ENCODE measurements at places on chromosomes 6 and 20.
A peak's percentile ranks its signal among the peaks of the same experiment; 100 is the strongest.

DNA sequence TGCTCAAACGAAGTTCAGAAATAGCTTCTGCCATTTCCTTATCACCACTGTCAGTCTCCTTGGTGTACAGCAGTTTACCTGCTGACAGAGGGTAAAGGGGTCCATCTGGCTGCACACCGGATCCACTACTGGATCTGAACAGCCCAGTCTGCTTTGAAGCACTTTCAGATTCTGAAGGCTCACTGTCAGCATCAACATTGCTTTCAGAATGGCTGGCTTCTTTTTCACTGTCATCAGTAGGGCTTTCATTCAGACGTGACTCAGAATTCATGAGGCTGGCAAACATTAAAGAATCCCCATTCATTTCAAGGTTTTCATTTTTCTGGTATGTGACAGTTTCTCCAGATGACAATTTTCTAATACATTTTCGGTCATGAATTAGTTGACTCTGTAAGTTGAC is 21.0 kb upstream of the PNISR start:
- H3K4me3 ChIP-seq, result no peak overlapping the region
- no peak overlapping the region for H3K27ac ChIP-seq
- H3K36me3 ChIP-seq, result peaks cover 38% of the 10 kb centered on the region

DNA sequence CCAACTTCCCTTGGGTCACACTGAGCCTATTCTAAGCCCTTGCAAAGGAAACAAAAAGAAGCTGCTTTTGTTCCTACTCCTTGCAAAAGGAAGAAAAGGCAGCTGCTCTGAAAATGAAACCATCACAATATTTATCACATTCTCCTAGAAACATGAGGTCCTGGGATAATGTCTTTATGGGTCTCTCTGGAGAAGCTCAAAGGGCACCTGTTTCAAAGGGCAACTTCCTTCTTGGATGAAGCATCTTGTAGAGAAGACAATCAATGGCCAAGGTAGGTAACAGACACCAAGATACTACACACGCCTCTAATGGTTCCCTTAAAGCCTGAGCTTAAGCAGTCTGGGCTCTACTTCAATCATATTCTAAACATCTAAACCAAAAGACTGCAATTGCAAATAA is 10.4 kb downstream of the ELOVL5 start:
- H3K27me3 ChIP-seq, result peaks cover 8% of the 10 kb centered on the region
- H3K4me3 ChIP-seq, result no peak overlapping the region
- peaks cover 11% of the 10 kb centered on the region for H3K36me3 ChIP-seq
- H3K27ac ChIP-seq, result peak overlapping the region; percentile 33

DNA sequence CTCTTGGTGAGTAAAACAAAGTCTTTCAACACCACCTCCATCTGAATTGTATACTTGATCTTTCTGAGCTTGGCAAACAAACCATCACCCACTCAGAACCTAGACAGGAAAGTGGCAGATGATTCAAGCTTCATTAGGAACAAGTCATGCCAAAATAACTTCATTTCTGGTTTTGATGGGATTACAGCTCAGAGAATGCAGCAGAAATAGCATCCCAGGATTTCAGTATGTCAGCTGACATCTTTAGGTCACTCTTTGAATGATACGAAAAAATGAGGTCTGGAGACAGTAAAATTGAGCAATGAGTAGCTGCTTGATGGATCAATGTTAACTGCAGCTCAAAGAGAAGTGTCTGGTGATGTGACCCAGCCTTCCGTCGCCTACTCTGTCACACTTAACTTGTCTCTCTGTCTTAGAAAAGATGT is 92.4 kb downstream of the GJA10 start:
- no peak for DNase-seq
- H3K36me3 ChIP-seq, result no peaks in the 10 kb centered on the region
- peaks cover 2% of the 10 kb centered on the region for H3K27me3 ChIP-seq
- no peak overlapping the region for H3K4me3 ChIP-seq
- no peak overlapping the region for H3K27ac ChIP-seq

DNA sequence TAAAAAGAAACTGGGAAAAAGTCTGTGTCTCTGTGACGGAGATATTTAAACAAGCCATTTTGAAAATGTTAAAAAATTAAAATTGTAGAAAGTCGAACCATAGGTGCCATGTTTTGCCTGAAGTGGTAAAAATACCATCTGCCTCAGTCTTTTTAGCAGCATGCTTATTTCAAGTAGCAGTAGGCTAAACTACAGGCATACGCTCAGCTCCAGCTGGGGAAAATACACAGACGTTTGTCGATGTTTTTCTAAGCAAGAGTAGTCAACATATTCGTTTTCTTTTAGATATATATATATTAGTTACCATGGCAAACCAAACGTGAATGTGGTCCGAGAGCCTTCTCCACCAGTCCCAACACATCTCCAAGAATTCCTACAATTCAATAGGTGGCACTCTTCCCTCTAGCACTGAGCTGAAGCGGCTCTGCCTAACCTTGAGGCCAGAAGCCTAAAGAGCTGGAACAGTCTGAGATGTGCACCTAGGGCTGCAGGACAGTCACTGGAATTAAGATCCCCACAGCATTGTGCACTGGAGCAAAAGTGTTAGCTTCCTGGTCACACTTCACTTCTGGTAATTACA is 70.2 kb upstream of the BEND3 start:
- no peaks in the 10 kb centered on the region for H3K27me3 ChIP-seq
- no peak overlapping the region for H3K4me3 ChIP-seq
- H3K36me3 ChIP-seq, result no peaks in the 10 kb centered on the region
- H3K27ac ChIP-seq, result no peak overlapping the region
- no peaks in the 10 kb centered on the region for H3K4me1 ChIP-seq
- peak; percentile 11 for DNase-seq

DNA sequence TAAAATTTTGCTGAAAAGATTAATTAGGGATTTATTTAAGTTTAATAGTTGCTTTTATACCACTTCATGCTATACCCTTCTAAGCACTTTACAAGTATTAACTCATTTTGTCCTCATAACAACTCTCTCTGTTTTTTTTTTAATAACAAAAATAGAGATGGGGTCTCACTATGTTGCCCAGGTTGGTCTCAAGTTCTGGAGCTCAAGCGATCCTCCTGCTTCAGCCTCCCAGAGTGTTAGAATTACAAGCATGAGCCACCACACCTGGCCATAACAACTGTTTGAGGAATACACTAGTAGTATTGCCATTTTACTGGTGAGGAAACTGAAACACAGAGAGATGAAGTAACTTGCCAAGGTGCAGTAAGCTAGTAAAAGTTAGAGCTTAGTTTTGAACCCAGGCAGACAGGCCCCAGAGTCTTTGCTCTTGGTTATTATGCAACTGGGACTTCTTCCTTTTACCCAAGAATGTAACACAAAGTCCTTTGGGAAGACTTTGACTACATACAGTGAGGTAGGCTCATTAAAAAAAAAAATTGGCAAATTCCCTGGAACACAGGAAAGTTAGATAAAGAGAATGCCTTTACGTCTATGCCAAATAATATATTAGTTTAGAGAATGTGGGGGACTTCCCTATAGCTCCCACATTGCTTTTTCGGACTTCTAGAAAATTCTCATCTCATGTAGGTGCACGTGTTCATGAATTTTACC is 11.4 kb downstream of the ANKS1A start:
- no peaks in the 10 kb centered on the region for H3K36me3 ChIP-seq
- DNase-seq, result no peak
- H3K4me1 ChIP-seq, result peaks cover 1% of the 10 kb centered on the region
- no peak overlapping the region for H3K4me3 ChIP-seq

DNA sequence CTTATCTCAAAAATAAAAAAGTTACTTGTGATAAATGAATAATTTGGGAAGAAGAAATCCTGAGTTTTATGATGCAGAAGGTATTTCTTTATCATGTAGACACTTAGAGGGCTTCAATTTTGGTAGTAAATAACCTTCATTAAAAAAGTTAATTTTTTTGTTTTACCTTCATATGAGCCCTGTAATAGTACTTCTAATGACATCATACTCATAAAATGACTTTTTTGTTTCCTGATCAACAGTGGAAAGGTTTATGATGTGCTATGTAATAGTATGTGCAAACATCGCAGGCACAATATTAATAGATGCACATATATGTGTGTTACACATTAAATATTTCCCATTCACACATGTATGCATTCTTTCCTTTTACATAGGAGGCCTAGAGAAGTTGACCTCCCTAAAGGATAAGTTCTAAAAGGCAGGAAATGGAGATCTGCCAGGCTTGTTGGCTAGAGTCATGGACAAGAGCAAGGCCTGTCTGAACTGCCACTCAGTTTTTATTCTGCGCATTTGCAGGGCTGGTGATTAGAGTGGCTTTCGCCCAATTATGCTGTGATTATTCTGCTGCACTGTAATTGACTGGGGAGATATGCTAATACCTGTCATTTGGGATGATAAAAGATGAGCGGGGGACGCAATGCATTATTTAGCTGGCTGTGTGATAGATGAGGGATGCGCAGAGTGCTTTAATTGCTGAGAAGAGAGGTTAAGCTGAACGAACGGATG is 272.6 kb downstream of the TMEM242 start:
- no peaks in the 10 kb centered on the region for H3K36me3 ChIP-seq
- DNase-seq, result no peak
- peaks cover 18% of the 10 kb centered on the region for H3K4me1 ChIP-seq
- H3K27me3 ChIP-seq, result peaks cover 8% of the 10 kb centered on the region

GRCh38 chr6:87944541-87944954 is 103.1 kb upstream of the SPACA1 start:
- H3K4me3 ChIP-seq, result no peak overlapping the region
- H3K27me3 ChIP-seq, result peaks cover 2% of the 10 kb centered on the region
- no peaks in the 10 kb centered on the region for H3K4me1 ChIP-seq
- no peak for DNase-seq
- H3K36me3 ChIP-seq, result no peaks in the 10 kb centered on the region

DNA sequence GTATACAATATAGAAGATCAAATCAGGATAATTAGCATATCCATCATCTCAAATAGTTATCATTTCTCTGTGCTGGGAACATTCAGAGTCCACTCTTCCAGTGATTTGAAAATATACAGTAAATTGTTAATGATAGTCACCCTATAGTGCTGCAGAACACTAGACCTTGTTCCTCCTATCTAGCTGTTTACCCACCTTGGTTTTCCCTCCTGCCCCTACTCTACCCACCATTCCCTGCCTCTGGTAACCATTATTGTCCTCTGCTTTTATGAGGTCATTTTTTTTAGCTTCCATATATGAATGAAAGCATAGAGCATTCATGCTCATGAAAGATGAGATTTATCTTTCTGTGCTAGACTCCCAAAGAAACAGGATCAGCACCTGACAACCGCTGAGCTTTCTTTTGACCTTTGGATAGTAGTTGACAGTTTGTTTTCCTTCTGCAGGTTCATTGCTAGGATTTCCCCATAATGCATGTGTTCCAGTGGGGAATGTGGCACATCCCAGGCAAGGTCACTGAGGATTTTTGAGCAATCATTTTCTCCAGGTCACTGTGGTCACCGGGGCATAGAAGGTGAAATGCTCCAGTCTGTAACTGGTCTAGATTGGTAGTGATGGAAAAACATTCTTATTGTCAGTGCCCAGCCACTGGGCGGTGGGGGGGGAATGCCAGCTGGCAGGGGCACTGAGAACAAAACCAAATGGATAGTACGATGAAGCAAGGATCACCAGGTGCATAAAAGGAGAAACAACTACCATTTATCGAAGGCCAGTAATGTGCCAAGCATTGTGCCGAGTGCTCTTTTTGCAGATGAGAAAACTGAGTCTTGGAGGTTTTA is 33.6 kb upstream of the BCAS1 start:
- H3K27ac ChIP-seq, result no peak overlapping the region
- no peak for DNase-seq
- peaks cover 2% of the 10 kb centered on the region for H3K27me3 ChIP-seq
- peaks cover 3% of the 10 kb centered on the region for H3K4me1 ChIP-seq
- H3K36me3 ChIP-seq, result no peaks in the 10 kb centered on the region

DNA sequence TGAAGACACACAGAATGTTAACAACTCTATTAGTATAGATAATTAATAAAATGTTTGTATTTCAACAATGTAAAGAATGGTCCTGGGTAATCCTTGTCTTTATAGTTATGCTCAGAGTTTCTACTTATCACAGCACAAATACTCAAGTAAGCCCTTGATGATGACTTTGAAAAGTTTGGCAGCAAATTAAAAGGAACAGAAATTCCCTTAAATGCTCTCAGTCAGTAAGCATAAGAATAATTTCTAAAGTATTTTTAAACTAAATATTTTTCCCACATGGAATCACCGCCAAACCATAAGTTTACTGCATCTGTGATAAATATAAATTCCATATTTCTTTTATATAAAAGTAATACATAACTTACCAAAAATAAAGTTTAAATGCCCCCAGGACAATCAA is 96.1 kb downstream of the COL12A1 start:
- H3K4me1 ChIP-seq, result no peaks in the 10 kb centered on the region
- H3K36me3 ChIP-seq, result no peaks in the 10 kb centered on the region
- DNase-seq, result no peak
- no peak overlapping the region for H3K27ac ChIP-seq
- H3K27me3 ChIP-seq, result no peaks in the 10 kb centered on the region

DNA sequence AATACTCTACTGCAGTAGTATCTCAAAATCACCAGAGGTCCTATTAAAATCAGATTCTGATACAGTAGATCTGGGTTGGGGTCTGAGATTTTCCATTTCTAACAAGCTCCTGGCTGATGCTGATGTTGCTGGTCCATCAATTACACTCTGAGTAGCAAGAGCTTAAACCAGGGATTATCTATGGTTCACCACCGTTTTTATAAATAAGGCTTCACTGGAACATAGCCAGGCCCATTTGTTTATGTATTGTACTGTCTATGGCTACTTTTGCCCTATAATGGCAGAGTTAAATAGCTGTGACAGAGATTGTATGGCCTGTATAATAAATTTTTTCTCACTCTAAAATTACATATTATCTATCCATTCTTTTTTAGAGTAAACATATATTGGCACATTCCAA is 53.0 kb downstream of the NUDT3 start:
- H3K27ac ChIP-seq, result peak overlapping the region; percentile 100
- peaks cover 76% of the 10 kb centered on the region for H3K4me1 ChIP-seq
- H3K36me3 ChIP-seq, result peaks cover 9% of the 10 kb centered on the region
- DNase-seq, result no peak

DNA sequence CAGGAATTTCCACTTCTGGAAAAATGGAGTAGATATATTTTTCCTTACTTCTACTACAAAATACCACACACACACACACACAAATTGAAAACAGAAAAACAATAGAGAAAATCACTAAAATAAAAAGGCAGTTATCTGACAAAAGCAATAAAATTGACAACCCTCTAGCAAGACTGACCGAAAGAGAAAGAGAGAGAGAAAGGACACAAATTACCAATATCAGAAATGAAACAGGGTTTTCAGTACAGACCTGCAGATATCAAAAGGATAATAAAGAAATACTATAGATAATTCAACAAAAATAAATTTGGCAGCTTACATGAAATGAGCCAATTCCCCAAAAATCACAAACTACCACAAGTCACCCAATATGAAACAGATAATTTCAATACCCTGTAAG is 104.7 kb downstream of the OPRM1 start:
- DNase-seq, result no peak
- H3K27me3 ChIP-seq, result peaks cover 5% of the 10 kb centered on the region
- no peaks in the 10 kb centered on the region for H3K4me1 ChIP-seq
- no peak overlapping the region for H3K4me3 ChIP-seq
- H3K27ac ChIP-seq, result no peak overlapping the region

GRCh38 chr6:29965873-29966601 is 23.7 kb downstream of the HLA-A start:
- H3K4me3 ChIP-seq, result peak overlapping the region; percentile 79
- H3K27me3 ChIP-seq, result peaks cover 4% of the 10 kb centered on the region
- peak overlapping the region; percentile 98 for H3K27ac ChIP-seq
- H3K36me3 ChIP-seq, result no peaks in the 10 kb centered on the region
- peaks cover 59% of the 10 kb centered on the region for H3K4me1 ChIP-seq
- DNase-seq, result peak; percentile 31

GRCh38 chr6:22214314-22214713 is 82.5 kb downstream of the PRL start:
- no peaks in the 10 kb centered on the region for H3K36me3 ChIP-seq
- no peak for DNase-seq
- H3K4me3 ChIP-seq, result no peak overlapping the region
- no peaks in the 10 kb centered on the region for H3K27me3 ChIP-seq
